ENCODE measurements at places on chromosomes 2 and 18. TPM values are rescaled to one million over a fixed set of nuclear protein-coding genes. Genes with fewer than 3 reads are reported as not detected.

The TMEM247 gene
- not detected for total RNA-seq

The ZC3H15 gene
- 80.3 TPM for total RNA-seq

The LBX2 gene
- 2.1 TPM for total RNA-seq

The IRS1 gene
- 19.6 TPM for total RNA-seq

The DSEL gene
- 55.0 TPM for total RNA-seq

The DOK6 gene
- 0.77 TPM for total RNA-seq

The CD207 gene
- not detected for total RNA-seq

The CABYR gene
- 5.9 TPM for total RNA-seq

The COL4A4 gene
- total RNA-seq: 24.0 TPM

The LYPD6 gene
- total RNA-seq: under 0.01 TPM

The PASK gene
- total RNA-seq: 7.7 TPM

The COL5A2 gene
- total RNA-seq: 929 TPM

The LONRF2 gene
- under 0.01 TPM for total RNA-seq

The ZNF396 gene
- total RNA-seq: 2.0 TPM

The CPS1 gene
- 27.4 TPM for total RNA-seq

The ST8SIA3 gene
- total RNA-seq: not detected

The COL3A1 gene
- total RNA-seq: 1,261 TPM

The SOCS6 gene
- total RNA-seq: 33.3 TPM

The MDH1B gene
- total RNA-seq: 0.56 TPM

The ELOA2 gene
- not detected for total RNA-seq

The IL36A gene
- total RNA-seq: not detected

The APLF gene
- 3.5 TPM for total RNA-seq

The CXCR4 gene
- total RNA-seq: 0.85 TPM

The TMEM169 gene
- total RNA-seq: 0.28 TPM

All from regular cardiac myocyte (primary cell).